ENCODE measurements at places on chromosomes 2 and 18. TPM values are rescaled to one million over a fixed set of nuclear protein-coding genes. Genes with fewer than 3 reads are reported as not detected.

Gene CCDC102B
- 0.67 TPM for total RNA-seq

Gene MGAT4A
- total RNA-seq, result 4.3 TPM

Gene TRAK2
- 18.9 TPM for total RNA-seq

Gene SLC1A4
- total RNA-seq, result 41.8 TPM

Gene TUBB6
- total RNA-seq, result 237 TPM

Gene KIF1A
- not detected for total RNA-seq

Gene REG3A
- total RNA-seq, result not detected

Gene GALM
- 0.50 TPM for total RNA-seq

Gene SPATA3
- total RNA-seq, result not detected

Gene DPP4
- total RNA-seq, result 7.8 TPM

Gene ABI2
- 54.4 TPM for total RNA-seq

Gene LIPG
- total RNA-seq, result 153 TPM

Gene TTN
- under 0.01 TPM for total RNA-seq

Gene TP53I3
- 75.3 TPM for total RNA-seq

Gene LYG1
- 0.31 TPM for total RNA-seq

Measured in mammary epithelial cell (primary cell).